Psoas muscle (tissue), 8 donors: ENCODE measurements at places on chromosomes 3 and 15.

DNA sequence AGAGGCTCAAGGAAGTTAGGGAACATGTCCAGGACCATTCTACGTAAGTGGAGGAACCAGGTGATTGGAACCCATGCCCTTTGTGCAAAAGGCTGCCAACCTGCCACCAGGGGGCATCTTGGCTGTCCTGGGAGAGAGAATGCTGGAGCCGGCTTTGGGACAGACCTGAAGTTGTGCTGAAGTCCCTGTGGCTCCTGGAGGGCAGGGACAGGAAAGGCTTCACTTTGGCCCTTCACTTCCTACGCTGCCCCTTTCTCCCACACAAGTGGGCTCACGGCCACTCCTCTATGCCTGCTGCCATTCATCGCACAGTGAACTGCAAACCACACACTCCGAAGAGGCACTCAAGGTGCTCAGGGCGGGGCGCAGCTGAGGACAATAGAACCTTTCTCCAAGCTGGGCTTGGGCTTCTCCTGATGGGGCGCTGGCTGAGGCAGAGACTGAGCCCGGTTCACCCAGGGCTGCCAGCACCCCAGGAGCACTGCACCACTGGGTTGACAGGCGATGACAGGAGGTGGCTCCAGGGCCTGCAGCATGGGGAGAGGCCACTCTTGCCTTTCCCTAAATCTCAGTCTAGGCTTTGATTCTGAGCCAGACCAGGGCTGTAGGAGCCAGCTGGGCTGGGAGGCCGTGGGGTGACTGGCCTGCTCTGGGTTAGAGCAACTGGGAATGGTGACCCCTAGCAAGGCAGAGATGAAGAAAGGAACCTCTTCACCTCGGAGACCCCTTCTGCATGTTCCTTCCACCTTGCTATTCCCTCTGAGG lies 8.4 kb downstream of the SHF start:
- DNase-seq = no peak

GRCh38 chr3:157099326-157100095 lies 60.4 kb downstream of the CCNL1 start:
- no peak for DNase-seq

DNA sequence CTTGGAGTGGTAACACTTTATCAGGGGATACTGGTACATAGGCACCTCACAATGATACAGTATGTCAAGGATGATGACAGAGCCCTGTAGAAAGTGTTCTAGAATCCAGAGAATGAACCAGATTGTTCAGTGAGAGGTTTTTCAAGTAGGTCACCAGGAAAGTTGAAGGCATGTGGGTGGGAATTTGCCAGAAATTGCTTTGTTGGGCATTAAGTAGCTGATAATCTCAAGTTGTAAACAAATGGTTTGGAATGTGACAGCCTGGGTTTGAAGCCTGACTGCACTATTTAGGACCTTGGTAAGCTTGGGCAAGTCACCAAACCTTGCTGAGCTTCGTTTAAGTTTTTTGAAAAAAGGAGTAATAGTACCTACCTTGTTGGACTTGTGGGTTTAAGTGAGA lies 12.5 kb downstream of the SLC35G2 start:
- no peak for DNase-seq

DNA sequence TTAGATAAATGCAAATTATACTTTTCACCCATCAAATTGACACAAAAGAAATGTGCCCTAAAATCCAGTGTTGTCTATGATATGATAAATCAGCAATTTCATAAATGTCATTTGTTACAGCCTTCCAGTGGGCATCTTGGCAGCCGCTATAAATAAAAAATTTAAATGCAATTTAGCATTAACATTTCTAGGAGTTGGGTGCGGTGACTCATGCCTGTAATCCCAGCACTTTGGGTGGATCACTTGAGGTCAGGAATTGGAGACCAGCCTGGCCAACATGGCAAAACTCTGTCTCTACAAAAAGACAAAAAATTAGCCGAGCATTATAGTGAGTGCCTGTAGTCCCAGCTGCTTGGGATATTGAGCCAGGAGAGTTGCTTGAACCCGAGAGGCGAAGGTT lies 65.9 kb upstream of the POMGNT2 start:
- no peak for DNase-seq

DNA sequence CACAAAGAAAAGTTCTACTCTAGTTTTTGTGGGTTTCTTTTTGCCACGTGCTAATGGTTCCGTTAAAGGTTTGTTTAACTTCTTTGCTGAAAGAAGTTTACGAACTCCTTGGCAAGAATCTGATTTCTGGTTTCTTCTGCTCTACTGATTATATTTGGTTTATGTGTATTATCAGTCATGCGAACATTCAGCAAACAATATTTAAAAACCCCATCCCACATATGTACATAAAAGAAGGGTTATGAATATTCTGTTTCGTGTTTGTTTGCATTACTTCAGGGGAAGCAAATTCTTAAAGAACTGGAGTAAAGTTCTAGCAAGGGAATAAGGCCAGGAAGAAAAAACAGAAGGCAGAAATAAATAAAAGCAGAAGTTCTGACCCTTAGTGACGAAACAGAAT lies 9.8 kb downstream of the LARS2 start:
- no peak for DNase-seq

- no peak for DNase-seq
Observed at GRCh38 chr3:168981396-168981795, 682.1 kb downstream of the MECOM start.

DNA sequence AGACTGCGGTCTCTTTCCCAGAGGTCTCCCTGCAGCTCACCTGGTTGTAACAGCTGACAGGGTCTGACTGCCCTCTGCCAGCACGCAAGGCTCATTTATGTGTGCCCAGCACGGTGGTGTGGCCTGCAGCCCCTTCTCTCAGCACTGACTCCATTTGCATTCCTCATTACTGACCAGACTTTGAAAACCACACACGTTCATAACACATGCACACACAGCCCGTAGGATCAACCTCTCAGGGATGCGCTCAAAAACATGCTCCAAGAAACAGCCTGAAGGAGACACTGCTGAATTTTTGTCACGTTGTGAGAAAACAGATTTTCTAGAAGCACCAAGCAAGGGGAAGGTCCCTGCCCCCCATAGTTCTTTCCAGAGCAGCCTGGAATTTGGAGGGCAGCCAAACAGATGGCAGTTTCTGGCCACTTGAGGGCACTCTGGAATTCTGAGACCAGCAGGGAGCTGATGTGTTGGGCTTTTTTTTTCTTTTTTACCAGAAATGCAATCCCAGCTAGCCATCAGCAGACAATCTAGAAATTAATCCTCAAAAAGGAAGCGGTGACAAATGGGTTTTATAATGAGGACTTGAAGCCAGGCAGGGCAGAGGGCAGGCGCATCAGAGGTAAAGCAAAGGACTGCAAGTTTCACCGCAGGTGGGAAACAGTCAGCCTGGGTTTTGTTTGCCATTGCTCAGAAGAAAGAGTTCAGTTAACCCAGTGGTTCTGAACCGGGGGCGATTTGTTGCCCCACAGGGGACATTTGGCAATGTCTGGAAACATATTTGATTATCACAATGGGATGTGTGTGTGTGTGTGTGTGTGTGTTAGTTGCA lies 170.5 kb upstream of the PROK2 start:
- peak; percentile 76 for DNase-seq

- no peak for DNase-seq
Observed at GRCh38 chr3:59286791-59287531, 237.1 kb upstream of the CFAP20DC start.

- DNase-seq = no peak
Observed at GRCh38 chr3:188394623-188395022, 240.7 kb downstream of the LPP start.

- DNase-seq = peak; percentile 54
Observed at GRCh38 chr3:85576091-85576690, 617.4 kb downstream of the CADM2 start.
